Mesothelial cell of epicardium (in vitro differentiated cells): ENCODE measurements at places on chromosomes 7 and 10.

DNA sequence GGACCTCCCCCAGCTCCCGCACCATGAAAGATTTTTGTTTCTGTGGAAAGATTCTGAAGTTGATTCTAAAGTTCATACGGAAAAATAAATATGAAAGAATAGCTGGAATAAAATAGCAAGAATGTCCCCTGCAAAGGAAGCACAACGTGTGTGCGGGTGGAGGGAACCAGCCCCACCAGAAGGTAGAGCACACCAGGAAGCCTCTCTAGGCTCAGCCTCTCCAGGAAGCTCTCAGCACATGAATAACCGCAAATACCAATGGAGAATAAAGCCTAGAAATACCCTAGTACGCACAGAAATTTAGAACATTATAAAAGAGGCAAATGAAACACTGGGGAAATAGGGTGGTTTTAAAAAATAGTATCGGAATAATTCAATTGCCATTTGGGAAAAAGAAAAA lies 24.6 kb upstream of the FAM170B start:
- no peak for DNase-seq

- no peak for DNase-seq
Observed at GRCh38 chr7:44615149-44615611, 8.8 kb downstream of the OGDH start.

DNA sequence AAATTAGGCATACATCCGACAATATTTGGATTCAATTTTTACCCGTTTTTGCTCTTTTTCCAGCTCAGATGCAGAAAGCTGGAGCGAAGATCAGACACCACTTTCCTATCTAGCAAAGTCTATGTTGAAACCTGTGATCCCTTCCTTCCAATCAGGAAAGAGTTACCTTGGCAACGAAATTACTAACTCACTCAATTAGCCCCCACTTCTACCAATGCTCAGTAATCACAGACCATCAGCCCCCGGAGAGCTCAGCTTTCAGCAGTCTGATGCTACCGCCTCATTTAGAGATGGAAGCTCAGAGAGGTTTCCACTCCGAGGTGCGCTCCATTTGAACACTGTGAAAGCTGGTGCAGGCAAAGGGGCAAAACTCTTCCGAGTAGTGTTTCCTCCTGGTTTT lies 6.7 kb downstream of the FRAT1 start:
- no peak for DNase-seq

- DNase-seq, result no peak
Observed at GRCh38 chr10:58477122-58477521, 35.5 kb upstream of the BICC1 start.

DNA sequence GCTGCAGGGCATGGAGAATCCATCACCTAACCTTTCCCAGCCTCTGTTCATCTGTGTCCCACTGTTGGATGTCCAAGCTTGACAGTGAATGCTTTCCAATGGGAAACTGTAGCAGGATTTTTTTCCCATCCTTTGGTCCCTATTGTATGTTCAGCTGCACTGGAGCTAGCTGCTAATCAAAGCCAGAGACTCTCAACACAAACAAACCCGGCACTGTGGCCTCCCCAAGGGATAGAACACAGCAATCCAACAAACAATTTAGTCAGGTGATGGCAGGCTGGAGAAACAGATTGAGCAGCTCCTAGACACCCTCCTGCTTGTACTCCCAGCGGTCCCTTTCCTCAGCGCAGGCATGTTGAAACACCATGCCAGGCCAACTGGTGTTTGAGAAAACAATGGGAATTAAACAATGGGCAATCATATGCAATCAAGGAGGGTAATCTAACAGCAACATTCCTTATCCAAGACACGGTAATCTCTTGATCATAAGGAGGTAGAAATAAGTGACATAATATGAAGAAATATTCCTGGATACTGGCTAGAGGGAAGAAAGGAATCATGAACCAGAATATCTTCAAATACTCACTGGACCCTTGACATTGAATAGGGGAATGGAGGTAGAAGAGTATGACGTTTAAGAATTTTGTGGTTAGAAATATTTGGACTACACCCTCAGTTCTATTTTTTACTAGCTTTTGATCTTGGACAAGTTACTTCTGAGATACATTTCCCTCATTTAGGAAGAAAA lies 15.0 kb downstream of the PTN start:
- DNase-seq, result no peak
